ENCODE measurements at places on chromosomes 3 and 15. TPM values are rescaled to one million over a fixed set of nuclear protein-coding genes. Genes with fewer than 3 reads are reported as not detected.

Gene PLSCR4
- total RNA-seq, result 35.6 TPM

- DNase-seq, result no peak
These were observed 118.3 kb upstream of the TRIM42 start for GRCh38 chr3:140559546-140559945.

DNA sequence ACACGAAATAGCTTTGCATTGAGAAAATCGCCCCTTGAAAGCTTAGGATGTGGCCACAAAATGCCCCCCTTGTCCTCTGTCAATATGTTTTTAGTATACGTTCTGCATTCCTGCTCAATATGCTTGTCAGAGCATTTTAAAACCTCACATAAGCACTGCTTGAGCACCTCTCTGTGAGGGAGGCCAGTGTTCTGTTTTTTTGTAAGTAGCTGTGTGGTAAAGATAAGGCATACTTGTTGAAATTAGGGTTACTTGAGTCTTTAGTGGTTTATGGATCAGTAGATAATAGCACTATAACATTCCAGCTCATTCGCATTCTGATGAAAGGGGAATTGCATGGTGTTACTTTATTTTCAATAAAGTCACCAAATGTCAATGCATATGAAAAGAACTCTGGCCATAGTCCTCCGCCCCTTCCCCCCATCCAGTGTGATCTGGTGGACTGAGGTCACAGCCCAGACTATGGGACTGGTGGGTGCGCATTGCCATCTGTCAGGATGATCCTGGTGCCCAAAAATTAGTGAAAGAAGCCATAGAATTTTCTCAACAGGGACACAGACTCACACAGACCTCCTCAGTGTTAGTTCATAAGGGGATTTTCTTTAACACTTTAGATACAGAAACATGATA is 33.1 kb downstream of the IL1RAP start:
- no peak for DNase-seq

Gene SPINK8
- not detected for total RNA-seq

GRCh38 chr3:59286791-59287531 is 237.1 kb upstream of the CFAP20DC start:
- peak; percentile 18 for DNase-seq

DNA sequence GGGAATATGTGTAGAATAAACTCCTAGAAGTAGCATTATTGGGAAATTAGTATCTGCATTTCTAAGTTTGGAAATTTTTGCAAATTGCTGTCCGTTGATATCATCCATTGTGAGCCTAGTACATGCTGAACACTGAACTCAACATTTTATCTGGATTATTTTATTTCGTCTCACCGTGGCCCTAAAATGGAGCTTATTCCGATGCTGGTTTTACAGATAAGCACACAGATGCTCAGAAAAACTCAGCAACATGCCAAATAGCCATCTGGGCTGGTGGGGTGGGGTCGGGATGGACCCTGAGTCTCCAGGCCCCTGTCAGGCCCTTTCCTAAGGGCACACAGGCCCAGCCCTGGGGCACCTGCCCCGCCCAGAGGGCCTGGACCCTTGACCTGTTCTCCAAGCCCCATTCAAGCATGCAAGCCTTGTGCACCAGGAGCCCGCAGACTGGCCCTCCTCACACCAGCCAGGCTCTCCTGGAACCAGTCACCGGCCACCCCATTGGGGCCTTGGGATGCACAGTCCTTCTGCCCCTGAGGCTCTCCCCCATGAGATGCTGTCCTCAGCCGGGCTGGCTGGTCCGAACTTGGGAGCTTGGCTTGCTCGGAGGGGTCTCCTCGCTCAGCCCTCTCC is 20.7 kb upstream of the KLF13 start:
- DNase-seq, result no peak

DNA sequence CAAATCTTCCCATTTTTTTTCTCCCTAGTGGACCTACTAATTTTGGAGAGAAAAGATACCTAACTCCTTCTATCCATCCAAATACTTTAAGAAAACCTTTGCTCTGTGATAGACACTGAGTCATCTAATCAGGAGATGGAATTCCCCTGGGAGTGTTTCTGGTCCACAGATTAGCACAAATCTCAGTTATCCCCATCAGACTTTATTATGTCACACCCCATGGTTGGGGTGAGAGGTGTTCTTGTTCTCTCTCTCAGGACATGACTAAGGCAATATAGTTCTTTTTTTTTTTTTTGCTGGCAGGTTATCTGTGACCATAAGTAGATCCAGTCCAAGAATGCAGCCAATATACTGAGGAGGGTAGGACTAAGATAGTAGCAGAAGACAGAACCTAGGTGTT is 15.8 kb downstream of the SLC9A9 start:
- DNase-seq, result no peak

Gene CYP8B1
- total RNA-seq, result not detected

Gene STAC
- not detected for total RNA-seq

Gene PARP15
- 0.82 TPM for total RNA-seq

DNA sequence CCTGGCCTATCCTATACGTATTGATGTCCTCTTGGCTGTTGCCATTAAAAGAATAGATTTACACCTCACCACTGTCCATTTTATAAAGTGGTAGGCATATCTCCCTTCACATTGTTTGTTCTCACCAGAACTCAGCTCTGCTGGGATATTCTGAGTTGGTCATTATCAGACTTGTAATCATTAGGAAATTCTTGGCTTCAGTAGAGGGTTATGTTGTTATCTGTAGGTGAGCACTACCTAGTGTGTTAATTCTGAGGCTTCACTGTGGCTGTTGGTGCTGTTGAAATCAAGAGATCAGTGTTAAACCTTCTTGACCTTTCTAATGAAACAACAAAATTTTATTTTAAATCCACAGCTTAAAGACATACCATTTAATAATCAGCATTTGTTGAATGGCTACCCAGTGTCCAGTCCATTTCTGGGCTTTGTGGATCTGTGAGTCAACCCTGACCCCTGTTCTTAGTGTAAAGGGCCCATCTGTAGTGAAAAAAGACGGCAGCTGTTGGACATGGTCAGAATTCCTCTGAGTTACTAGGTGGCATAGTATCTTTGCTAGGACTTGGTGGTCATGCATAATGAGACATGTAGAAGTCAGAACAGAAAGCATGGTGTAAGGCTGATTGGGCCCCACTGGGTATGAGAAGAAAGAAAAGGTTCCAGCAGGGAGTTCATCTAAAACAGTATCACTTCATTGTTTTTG is 32.9 kb upstream of the P4HTM start:
- DNase-seq, result no peak

Gene ZIC1
- not detected for total RNA-seq

Gene EIF4A2
- 375 TPM for total RNA-seq

GRCh38 chr15:64634027-64634426 is 141.4 kb downstream of the RBPMS2 start:
- DNase-seq, result no peak

- DNase-seq, result no peak
These were observed 74.9 kb downstream of the PFN2 start for GRCh38 chr3:149895769-149896168.

DNA sequence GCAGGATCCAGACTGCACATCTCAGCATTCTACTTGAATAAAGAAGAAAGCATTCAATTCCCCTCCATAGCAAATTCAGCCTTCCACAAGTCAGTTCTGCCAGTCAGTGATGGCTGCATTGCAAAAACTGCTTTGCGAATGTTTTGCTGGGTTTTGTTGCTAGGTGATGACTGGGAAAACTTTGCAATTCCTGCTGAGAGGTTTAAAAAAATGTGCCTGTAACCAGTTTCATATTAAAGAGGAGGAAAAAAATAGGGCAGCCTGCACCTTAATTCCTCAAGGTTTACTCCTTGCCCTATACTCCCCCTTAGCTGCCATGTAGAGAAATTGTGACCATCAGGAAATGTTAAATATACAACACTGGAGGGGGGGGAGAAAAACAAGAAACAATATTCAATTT is 225.6 kb upstream of the ATP11B start:
- no peak for DNase-seq

All from right cardiac atrium (tissue), 5 donors.